Naive B cell (primary cell): ENCODE measurements at places on chromosomes 7 and 10. TPM values are rescaled to one million over a fixed set of nuclear protein-coding genes. Genes with fewer than 3 reads are reported as not detected.

- H3K36me3 ChIP-seq, result no peaks in the 10 kb centered on the region
- no peaks in the 10 kb centered on the region for H3K27me3 ChIP-seq
- H3K4me1 ChIP-seq, result no peaks in the 10 kb centered on the region
- H3K4me3 ChIP-seq, result no peak overlapping the region
- H3K27ac ChIP-seq, result no peak overlapping the region
- no peak for DNase-seq
These were observed 372.2 kb upstream of the NRG3 start for GRCh38 chr10:81502677-81503359.

DNA sequence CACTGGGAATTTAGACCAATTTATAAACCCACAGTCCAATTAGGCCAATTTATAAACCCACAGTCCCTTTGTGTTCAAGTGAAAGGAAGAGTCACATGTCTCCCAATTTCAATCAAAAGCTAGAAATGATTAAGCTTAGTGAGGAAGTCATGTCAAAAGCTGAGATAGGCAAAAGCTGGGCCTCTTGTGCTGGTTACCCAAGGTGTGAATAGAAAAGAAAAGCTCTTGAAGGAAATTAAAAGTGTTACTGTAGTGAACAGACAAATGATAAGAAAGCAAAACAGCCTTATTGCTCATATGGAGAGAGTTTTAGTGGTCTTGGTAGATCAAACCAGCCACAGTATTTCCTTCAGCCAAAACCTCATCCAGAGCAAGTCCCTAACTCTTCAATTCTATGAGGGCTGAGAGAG lies 245.0 kb downstream of the HDAC9 start:
- no peak overlapping the region for H3K27ac ChIP-seq
- H3K36me3 ChIP-seq, result no peaks in the 10 kb centered on the region
- no peaks in the 10 kb centered on the region for H3K27me3 ChIP-seq
- DNase-seq, result no peak
- no peak overlapping the region for H3K4me3 ChIP-seq

- H3K4me1 ChIP-seq, result no peaks in the 10 kb centered on the region
- H3K36me3 ChIP-seq, result no peaks in the 10 kb centered on the region
These were observed 755 bp downstream of the FRMPD2 start for GRCh38 chr10:48273741-48274140.

GRCh38 chr10:89838044-89838615 lies 136.7 kb downstream of the KIF20B start:
- DNase-seq, result no peak
- peaks cover 29% of the 10 kb centered on the region for H3K4me1 ChIP-seq
- no peaks in the 10 kb centered on the region for H3K36me3 ChIP-seq
- peak overlapping the region; percentile 88 for H3K27ac ChIP-seq

- DNase-seq, result no peak
- H3K4me1 ChIP-seq, result no peaks in the 10 kb centered on the region
- no peaks in the 10 kb centered on the region for H3K27me3 ChIP-seq
These were observed 219.7 kb downstream of the MLLT10 start for GRCh38 chr10:21753497-21754270.

Gene OR2A12
- not detected for polyA plus RNA-seq

Gene KCTD7
- 9.7 TPM for polyA plus RNA-seq

Gene ANKRD26
- polyA plus RNA-seq, result 1.5 TPM
